ENCODE measurements at places on chromosomes 11 and 22.

- no peak for DNase-seq
Measured at GRCh38 chr22:33861216-33861875, 58.9 kb downstream of the LARGE1 start.

DNA sequence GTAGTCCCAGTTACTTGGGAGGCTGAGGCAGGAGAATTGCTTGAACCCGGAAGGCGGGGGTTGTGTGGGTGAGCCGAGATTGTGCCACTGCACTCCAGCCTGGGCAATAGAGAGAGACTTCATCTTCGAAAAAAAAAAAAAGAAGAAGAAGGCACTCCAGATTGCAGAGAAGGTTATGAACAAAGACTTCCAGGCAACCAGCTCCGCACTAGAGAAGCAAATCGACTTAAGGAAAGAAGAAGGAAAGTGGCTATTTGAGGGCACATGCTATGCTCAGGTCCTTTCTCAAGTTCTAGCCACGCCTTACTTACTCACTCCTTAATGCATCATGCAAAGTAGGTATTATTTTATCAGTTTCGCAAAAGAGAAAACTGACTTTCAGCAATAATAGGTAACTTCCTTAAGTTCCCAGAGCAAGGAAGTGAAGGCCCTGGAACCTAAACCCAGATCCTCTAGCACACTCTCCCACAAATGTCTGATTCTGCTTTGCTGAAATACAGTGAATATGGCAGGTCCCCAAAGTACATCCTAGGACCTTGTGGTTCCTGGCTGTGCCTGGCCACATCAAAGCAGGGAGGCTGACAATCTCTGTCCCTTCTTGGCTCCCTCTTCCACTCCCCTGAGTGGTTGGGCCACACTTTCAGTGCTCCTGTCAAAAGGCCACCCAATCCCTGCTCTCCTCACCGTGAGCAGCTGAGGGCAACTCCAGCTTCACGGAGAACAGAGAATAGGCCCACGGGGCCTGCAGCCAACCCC is 14.2 kb downstream of the CD3E start:
- peak; percentile 4 for DNase-seq

DNA sequence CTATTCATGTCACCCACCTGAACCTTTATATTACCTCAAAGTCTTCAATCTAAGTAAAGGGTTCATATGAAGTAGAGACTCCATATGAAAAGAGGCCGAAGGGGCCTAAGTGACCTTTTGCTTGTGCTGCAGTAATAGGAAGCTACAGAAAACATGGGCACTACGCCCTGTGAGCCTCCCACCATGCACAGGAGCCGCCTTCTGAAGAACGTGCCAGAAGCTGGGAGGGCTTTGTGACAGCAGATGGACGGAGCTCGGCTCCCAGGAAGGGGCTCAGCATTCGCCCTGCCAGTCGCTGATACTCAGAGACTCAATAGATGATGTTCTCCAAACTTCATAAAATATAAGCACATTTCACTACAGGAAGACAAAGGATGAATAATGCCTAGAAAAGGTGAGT is 21.2 kb downstream of the DEAF1 start:
- DNase-seq = no peak

DNA sequence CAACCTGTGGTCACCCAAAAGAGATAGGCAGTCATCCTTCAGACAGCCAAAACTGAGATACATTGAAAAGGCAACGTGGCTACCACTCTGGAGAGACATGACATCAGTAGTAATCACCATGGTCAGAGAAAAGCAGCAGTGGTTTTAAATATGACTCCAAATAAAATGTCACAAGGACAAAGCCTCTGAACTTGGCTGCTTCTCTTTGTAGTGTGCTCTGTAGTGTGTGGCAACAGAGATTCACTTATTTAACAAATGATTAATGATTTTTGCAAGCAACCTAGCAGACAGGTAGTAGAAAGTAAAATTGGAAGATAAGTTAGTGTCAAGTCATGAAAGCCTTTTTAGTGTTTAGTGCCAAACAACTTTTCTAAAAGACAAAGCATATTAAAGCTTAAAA is 63.5 kb downstream of the PAX6 start:
- no peak for DNase-seq

DNA sequence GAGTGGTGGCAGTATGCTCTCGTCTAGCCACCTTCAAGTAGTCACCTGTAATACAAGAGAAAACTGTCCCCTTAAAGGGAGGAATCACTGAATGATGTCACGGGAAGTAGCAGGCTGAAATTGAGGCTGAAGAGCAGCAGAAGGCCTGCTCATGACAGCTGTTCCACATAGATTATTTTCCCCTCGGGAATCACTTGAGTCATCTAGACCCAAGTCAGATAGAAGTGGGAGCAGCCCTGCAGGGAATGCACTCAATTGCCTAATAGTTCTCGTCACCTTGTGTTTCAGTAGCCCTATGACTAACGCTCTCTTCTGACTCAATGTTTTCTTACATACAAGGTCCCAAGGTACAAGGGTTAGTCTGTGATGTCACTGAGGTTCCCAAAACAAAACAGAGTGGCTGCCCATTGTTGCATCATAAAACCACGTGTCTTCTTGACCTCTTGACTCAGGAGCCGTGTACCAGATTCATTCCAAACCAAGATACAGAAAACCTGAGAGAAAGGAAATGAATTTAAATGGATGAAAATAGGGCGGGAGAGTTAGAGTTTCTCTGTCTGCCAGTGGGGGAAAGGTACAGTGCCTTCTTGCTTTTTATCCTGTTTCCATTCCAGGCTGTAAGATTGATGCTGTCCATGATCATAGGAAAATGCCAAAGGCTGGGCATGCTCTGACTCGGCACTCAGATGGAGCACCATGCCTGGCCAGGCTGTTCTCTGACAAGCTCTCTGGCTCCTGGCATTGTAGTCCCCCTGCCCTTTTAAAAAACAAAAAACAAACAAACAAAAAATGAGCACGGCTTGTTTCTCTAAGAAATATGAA is 21.6 kb upstream of the C11orf96 start:
- DNase-seq = peak; percentile 100

DNA sequence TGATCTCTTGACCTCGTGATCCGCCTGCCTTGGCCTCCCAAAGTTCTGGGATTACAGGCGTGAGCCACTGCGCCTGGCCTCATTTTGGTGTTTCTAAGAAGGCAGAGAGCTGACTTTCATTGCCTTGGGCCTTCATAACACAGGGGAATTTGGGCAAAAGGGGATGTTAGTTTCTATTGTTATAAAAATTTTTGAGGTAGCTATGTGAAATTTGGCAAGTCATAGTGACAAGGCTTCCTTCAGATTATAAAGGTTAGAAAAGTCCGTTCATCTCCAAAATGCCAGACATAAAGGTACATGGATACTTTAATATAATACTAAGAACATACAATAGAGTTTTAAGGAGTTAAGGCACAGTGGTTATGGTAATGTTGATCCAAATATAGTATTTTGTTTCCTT is 17.2 kb downstream of the LDHC start:
- DNase-seq = no peak

DNA sequence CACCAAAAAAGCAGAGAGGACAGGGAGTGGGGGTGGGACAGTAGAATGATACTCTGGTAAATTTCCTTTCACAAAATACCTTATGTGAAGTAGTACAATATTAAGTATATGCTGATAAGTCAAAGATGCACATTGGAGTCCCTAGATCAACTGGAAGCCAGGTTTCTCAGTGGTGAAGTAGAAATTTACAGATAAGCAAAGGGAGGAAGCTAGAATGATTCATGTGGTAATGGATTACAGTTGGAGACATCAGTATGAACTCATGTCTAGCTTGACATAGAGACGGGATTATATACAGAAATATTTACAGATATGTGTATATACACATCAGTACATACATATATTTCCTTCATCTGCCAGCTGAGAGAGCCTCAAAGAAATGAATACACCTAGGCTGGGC is 21.5 kb downstream of the PLEKHB1 start:
- DNase-seq = no peak

- DNase-seq = no peak
Measured at GRCh38 chr11:119903389-119903788, 174.4 kb upstream of the NECTIN1 start.

DNA sequence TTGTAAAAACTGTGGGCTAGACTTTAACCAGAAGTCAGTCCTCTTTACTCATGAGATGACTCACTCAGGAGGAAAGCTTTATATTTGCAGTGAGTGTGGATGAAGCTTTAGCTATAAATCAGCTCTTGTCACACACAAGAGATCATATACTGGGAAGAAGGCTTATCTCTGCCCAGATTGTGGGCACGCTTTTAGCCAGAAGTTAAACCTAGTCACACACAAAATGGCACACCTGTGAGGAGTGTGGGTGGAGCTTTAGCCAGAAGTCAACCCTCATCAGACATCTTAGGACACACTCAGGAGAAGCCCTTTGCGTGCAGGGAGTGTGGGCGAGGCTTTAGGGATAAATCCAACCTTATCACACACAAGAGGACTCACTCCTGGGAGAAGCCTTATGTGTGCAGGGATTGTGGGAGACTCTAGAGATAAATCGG is 706.9 kb upstream of the LUZP2 start:
- no peak for DNase-seq

DNA sequence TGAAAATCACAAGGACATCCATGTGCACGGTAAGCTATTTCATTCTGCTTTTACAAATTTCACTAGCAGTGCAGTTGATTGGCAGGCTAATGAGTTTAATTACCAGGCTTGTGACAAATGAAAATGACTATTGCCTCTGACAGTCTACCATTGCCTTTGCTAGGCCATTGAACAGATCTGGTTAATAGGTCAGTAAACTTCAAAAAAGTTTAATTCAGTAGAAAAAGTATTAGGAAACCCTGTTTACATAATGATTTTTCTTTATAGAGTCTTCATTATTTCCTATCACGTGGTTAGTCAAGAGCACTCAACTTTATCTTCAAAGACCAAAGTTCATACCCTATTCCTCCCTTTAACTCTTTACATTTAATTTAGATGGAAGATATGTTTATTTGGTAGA is 77.0 kb downstream of the PRMT3 start:
- DNase-seq = no peak

GRCh38 chr11:66322732-66323427 is 6.0 kb upstream of the CD248 start:
- no peak for DNase-seq

GRCh38 chr22:26777156-26777801 is 119.9 kb downstream of the MIAT start:
- DNase-seq = no peak

GRCh38 chr11:15923183-15923582 is 433.2 kb downstream of the SOX6 start:
- peak; percentile 17 for DNase-seq

DNA sequence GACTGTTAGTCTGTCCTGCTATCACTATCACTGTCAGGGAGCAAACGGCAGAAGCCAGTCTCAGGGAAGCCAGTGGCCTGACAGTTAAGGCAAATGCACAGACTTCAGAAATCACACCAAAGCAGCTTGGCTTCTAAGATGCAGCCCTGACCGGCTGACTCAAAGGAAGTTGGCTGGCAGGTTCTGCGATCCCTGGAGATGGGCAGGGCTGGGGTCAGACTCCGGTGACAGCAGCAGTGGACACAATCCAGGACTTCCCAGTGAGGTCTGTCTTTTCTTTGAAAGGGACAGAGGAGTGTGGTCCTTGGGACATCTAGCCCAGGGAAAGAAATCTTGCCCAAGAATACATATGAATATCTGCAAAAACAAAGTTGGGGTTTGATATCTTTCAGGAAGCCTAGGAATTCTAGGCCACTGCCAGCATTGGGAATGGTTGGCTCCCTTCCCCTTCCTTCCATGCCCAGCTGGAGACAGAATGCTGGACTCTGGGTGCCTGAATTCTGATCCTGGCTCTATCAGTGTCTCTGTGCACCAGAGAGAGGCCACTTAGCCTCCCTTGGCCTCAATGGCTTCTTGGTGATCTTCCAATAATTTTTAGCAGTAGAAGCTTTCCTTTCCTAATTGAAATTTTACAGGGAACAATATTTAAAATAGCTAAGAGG is 108.9 kb downstream of the KIRREL3 start:
- no peak for DNase-seq

GRCh38 chr11:9529334-9529650 is 44.2 kb upstream of the WEE1 start:
- no peak for DNase-seq

DNA sequence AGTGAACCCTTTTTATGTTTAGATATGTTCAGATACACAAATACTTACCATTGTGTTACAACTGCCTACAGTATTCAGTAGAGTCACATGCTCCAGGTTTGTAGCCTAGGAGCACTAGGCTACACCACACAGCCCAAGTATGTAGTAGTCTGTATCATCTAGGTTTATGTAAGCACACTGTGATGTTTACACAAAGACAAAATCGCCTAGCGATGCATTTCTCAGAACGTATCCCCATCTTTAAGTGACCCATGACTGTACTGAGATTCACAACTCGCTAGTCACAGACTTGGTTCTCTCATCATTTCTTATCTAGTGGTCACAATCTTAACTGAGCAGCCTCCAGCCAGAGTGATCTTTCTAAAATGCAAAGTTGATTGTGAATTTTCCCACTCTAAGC is 119.2 kb downstream of the RASSF10 start:
- no peak for DNase-seq

GRCh38 chr11:61375761-61376108 is 13.6 kb downstream of the TMEM138 start:
- no peak for DNase-seq

DNA sequence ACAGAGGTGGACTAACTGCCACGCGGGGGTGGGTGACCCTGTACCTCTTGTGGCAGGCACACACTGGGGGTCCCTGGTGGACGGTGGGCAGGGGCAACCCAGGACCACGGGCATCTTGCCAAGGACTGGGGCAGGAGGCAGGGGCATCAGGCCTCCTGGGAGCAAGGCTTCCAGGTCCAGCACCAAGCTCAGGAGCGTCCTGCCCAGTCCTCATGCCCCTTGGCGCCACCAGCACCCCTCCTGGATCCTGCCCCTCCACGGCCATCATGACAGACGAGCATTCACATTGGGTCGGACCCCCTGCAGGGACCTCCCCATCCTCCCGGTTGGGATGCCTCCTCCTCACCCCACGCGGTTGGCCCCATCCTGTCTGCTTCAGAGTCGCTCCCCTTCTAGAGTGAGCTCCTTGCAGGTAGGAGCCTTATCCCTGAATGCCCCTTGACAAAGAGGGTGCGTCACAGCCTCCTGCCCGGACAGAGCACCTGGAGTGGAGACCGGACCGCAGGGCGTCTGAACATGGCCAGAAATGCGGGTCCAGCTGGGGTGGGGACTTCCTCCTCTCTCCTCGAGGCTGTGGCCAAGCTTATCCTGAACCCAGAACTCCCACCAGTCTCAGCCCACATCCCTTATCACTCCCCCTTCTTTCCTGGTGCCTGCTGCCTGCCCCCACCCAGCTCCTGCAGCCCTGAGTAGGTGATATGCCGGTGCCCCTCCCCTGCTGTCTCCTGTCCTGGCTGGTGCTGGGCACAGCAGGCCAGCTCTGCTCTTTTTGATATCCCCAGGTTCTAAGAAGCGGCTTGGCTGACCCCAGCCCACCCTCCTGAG is 40.3 kb downstream of the IGF2 start:
- no peak for DNase-seq

DNA sequence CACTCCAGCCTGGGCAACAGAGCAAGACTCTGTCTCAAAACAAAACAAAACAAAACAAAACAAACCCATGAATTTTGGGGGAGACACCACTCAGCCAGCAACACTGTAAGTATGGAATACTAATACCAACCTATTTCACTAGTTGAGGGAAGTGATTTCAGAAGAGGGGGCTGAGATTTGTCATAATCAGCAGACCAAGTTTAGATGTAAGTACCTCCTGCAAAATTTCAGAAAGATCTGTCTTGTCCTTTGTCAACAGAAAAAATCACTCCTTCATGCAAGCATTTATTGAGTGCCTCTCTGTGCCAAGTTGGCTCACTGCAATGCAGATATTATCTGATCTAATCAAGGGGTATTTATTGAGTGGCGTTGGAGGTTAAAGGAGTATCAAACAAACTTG is 23.4 kb upstream of the ADA2 start:
- DNase-seq = no peak
